ENCODE measurements at places on chromosomes 4 and X.

- no peak for DNase-seq
Observed at GRCh38 chr4:114062499-114062898, 83.1 kb upstream of the ARSJ start.

DNA sequence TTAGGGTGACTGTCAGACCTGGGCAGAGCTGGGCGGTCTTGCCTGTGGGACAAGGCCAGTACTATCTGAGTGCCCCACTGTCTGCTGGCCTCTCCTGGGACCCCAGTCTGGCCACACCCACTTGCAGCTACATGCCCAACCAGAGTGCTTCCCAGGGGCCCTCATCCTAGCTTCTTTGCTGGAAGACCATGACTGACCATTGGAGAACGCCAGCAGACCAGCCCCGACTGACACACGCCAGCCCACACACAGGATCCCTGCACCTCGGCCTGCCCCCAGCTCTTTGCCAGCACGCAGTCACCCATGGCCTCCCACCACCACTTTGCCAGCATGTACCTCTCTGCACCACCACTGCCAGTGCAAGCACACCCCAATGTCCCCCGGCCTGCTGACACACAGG is 585.7 kb downstream of the ZNF674 start:
- DNase-seq, result no peak

DNA sequence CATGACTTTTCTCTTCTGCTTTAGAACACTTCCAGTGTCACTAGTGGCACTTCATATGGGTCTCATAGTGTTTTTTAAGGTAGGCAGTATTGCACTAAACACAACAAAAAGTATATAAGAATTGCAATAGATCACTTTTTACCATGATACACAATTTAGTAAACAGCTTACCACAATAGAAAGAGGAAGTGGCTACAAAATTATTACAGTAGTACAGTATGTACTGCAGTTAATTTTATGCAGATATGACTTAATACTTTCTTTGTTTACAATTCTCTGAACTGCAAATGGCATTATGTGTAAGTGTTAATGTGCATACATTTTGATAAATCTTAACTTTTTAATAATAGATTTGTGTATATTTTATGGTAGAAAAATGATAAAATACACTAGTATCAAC is 157.3 kb downstream of the RRAGB start:
- no peak for DNase-seq

GRCh38 chrX:52015794-52016193 is 53.2 kb downstream of the MAGED4B start:
- no peak for DNase-seq

GRCh38 chr4:152486429-152487389 is 49.2 kb downstream of the FBXW7 start:
- no peak for DNase-seq

GRCh38 chrX:7132335-7133049 is 15.0 kb upstream of the STS start:
- no peak for DNase-seq

GRCh38 chrX:70635227-70635626 is 190.6 kb downstream of the DLG3 start:
- DNase-seq, result no peak

- no peak for DNase-seq
Observed at GRCh38 chrX:19214311-19214710, 92.0 kb upstream of the ADGRG2 start.

DNA sequence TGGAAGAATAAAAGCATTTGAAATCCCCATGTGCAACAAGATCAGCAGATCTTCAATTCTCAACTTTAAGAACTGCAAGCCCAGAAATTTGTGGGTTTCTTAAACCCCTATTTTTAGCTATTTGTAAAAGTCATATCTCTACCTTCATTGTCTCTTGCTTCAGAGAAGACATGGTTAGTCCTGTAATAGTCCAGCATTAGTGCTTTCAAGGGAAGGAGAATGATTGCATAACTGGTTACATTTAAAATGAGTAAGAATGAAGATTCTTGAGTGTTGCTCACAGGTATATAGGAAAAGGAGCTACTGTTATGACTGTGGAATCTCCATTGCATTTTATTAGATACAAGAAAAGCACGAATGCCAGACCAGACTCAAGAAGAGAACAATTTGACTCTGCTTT is 84.0 kb downstream of the CCSER1 start:
- DNase-seq, result no peak

GRCh38 chrX:9342561-9343051 is 122.3 kb upstream of the TBL1X start:
- DNase-seq, result peak; percentile 41

DNA sequence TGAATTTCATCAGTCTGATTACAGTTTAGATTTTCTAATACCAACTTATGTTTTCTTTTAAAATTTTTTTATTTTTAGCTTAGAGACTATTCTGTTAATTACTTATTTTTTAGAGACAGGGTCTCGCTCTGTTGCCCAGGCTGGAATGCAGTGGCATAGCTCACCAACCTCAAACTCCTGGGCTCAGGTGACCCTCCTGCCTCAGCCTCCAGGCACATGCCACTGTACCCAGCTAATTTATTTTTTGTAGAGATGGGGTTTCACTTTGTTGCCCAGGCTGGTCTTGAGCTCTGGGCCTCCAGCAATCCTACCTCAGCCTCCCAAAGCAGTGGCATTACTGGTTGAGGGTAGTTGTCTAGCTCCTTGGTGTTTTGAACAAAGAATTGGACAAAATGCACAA is 102.0 kb downstream of the KLHL8 start:
- DNase-seq, result no peak

DNA sequence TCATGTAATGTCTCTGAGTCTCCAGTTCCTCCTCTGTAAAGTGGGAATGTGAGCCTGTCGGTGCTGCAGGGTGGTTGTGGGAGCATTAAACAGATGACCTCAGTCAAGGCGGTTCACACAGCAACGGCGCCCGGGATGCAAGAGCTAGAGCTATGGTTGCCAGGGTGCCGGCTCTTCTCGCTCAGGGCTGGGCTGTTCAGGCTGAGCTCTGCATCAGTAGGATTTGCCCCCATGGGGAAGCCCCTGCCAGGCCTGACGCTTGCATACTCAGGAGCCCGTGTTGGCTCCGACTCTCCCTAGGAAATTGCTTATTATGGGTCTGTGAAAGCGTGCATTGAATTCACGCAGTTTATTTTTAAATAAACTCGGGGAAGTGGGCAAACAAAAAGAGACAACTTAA is 67.3 kb downstream of the PSAPL1 start:
- no peak for DNase-seq

- no peak for DNase-seq
Observed at GRCh38 chr4:3210467-3210866, 38.5 kb upstream of the MSANTD1 start.

GRCh38 chrX:67524428-67524827 is 19.4 kb upstream of the AR start:
- DNase-seq, result no peak

GRCh38 chrX:112751076-112751475 is 71.3 kb upstream of the LHFPL1 start:
- no peak for DNase-seq

Measured in T-helper 22 cell (primary cell).